ENCODE measurements at places on chromosomes 7 and 10.

GRCh38 chr10:62961951-62962523, 145.9 kb upstream of the EGR2 start:
- DNase-seq, result no peak
- H3K27me3 ChIP-seq, result no peaks in the 10 kb centered on the region
- H3K4me3 ChIP-seq, result no peak overlapping the region
- H3K27ac ChIP-seq, result no peak overlapping the region

DNA sequence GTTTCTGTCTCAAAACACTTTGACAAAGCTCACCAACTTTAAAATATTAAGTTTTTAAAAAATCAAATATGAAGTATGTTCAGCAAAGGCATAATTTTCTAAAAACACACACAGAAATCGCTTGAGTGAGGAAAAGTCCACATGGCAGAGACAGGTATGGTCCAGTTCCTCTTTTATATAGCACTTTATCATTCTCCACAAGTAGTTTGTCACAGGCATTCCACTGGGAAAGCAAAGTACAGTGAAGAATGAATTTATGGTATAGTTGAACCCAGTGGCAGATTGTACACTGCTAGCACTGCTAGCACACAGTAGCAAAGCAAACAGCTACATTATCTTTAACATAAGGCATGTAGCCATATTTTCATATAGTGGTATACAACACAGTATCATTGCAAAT, 102.3 kb downstream of the HECTD2 start:
- H3K4me1 ChIP-seq, result no peaks in the 10 kb centered on the region
- H3K27me3 ChIP-seq, result no peaks in the 10 kb centered on the region
- H3K4me3 ChIP-seq, result no peak overlapping the region

DNA sequence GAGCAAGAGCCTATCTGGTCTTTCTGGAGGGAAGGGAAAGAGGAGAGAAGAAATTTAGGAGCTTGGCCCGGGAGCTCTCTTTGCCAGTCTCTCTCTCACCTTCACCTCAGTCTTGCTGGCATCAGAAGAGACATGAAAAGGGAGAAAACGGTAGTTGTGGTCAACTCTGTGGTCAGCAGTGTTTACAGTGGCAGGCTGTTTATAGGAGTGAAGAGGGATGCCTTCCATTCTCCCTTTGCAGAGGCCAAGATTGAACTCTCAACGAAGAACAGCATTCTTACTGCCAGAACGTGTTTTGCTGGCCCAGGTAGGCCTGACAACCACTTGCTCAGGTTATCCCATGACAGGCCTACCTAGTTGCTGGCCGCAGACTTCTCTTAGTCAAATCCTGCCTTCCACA, 133.3 kb downstream of the CCDC3 start:
- H3K27ac ChIP-seq, result no peak overlapping the region
- DNase-seq, result no peak

- no peaks in the 10 kb centered on the region for H3K27me3 ChIP-seq
- H3K36me3 ChIP-seq, result no peaks in the 10 kb centered on the region
- H3K4me1 ChIP-seq, result no peaks in the 10 kb centered on the region
- no peak for DNase-seq
- H3K27ac ChIP-seq, result no peak overlapping the region
Measured at GRCh38 chr10:14389981-14390590, 59.4 kb upstream of the FRMD4A start.

DNA sequence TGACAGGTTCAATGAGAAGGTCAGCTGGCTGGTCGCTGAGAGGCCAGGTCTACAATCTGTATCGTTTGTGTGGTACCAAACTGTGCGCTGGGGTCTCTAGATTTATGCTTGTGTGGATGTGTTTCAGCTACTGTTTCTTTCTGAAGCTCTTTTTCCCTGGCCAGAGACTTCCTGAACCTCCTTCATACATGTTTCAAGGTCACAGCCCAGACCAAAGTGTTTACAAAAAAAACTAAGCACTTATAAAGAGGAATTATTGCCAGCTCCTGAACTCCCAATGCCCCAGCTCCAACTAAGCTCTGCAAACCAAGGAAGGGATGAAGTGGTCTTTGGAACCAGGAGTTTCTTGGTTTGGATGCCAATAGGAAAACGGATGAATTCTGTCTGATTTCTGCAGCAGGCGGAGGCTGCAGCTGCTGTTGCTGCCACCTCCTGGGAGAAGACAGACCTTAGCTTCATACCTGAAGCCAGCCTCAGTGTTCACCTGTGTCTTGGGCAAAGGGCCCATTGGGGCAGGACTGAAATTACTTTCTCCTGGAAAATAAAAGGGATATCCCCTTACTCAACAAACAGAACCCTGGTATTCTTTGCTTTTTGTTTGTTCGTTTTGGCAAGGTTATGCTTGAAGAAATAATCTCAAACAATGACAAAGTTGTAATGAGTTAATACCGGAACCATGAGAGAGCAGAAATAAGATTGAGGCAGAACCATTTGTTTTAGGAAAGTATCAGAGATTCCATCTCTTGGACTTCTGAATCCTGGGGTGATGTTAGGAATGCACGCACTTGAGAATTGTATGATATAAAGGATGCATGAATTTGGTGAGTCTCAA, 24.6 kb upstream of the MKLN1 start:
- peak; percentile 40 for DNase-seq
- no peak overlapping the region for H3K27ac ChIP-seq
- no peak overlapping the region for H3K4me3 ChIP-seq

DNA sequence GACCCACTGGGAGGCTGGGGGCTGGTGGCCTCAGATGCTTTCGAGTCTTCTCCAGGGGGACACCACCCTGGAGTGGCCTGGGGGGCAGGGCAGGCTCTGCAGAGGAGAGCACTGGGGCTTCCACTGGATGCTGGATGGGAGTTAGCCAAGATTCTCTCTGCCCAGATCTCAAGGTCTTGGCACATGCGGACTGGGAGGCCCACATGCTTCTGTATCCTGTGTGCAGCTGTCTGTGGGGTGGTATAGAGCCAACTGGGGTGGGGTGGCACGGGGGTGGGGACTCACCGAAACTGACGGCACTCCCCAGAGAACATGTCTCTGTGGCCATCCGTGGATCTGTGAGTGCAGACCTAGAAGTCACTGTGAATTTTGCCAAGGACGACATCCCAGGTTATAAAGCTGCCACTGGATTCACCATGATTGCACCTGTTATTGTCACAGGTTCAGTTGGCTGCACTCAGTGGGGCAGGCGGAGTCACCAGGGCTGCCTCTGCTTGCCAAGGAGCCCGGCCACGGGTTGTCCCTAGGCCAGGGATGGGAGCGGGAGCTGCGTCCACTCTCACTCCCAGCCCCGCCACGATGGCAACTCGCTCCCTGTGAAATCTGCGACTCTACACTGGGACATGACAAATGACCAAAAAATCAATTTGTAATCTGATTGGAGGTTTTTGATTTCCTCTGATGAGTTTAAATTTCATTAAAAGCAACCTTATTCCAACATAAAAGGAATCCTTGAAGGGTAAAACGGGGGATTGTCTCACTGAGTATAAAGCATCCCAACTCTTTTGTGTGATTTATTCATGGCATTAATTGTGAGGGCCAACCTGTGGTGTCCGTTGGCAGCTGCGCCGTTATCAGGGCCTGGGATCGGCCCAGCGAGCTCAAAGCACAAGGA, 131.3 kb downstream of the EBF3 start:
- H3K36me3 ChIP-seq, result no peaks in the 10 kb centered on the region
- H3K4me1 ChIP-seq, result no peaks in the 10 kb centered on the region
- no peak for DNase-seq
- no peak overlapping the region for H3K4me3 ChIP-seq
- no peak overlapping the region for H3K27ac ChIP-seq

DNA sequence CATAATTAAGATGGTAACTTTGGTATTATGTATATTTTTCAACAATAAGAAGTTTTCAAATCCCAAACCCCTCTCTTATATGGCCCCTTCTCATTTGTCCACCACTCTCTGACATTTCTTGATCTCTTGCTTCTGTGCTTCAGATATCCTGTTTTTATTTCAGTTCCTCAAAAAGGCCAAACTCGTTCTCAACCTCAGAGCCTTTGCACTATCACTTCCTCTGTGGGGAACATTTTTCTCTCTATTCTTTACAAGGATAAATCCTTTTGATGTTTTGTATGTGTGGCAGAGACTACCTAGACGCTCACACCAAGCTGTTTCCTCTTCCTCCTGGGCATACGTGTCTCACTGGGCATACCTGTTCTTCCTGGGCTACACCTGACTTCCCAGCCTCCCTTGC, 54.2 kb upstream of the FRMD4A start:
- H3K27me3 ChIP-seq, result no peaks in the 10 kb centered on the region
- no peaks in the 10 kb centered on the region for H3K36me3 ChIP-seq
- no peak overlapping the region for H3K27ac ChIP-seq
- no peak overlapping the region for H3K4me3 ChIP-seq
- DNase-seq, result no peak

DNA sequence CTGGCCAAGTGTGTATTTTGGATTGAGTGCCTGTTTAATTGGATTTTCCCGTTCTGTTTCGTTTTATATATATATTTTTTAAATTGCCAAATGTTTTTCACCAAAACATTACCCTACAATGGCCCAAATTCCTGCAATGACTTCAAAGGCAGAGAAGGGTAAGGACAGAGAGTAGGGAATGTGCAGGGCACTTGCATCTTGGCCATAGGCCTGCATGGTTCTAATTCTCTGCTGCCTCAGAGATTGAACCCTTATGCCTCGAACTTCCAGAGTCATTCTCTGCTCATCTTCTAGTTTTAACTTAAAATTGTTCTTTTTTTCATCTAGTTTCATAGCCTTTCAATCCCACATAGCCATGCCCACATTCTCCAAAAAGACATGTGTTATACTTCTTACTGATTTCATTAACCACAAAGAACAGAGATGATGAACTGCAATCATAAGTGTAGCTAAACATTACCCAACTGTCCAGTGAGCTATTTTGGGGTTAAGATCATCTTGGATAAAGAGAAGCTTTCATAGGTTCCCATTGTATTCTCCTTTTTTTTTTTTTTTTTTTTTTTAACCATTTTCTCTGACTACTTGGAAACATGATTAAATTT, 177.6 kb downstream of the PLXDC2 start:
- no peaks in the 10 kb centered on the region for H3K36me3 ChIP-seq
- DNase-seq, result no peak
- no peaks in the 10 kb centered on the region for H3K27me3 ChIP-seq

- H3K27me3 ChIP-seq, result no peaks in the 10 kb centered on the region
- no peak overlapping the region for H3K27ac ChIP-seq
- H3K4me3 ChIP-seq, result no peak overlapping the region
Measured at GRCh38 chr10:103181244-103181643, 11.8 kb downstream of the NT5C2 start.
